ENCODE measurements at places on chromosomes 12 and 14. TPM values are rescaled to one million over a fixed set of nuclear protein-coding genes. Genes with fewer than 3 reads are reported as not detected.

AKAP6 gene
- 2.0 TPM for total RNA-seq

SUSD6 gene
- 66.6 TPM for total RNA-seq

PRPF39 gene
- total RNA-seq = 32.0 TPM

NIN gene
- total RNA-seq = 56.9 TPM

SLC38A2 gene
- 196 TPM for total RNA-seq

MIPOL1 gene
- total RNA-seq = not detected

DNA sequence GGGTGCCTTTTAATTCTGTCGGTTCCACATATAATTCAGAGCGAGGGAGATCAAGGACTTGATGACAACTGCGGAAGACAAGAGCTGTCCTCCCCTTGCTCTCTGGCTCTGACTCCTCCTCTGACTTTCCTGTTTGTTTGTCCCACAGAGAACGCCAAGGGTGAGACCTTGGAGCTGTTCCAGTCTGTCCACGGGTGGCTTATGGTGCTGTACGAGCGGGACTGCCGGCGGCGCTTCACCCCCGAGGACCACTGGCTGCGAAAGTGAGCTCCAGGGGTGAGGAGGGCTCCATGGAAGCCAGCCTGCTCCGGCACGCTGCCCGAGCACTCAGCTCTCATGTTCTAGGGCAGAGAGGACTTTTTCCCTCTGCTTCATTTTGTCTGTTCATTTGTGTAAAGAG lies 32.8 kb downstream of the UBE3B start:
- no peak overlapping the region for H3K4me3 ChIP-seq
- H3K36me3 ChIP-seq = peaks cover 39% of the 10 kb centered on the region
- no peak for DNase-seq
- H3K4me1 ChIP-seq = no peaks in the 10 kb centered on the region
- H3K27ac ChIP-seq = no peak overlapping the region

DNA sequence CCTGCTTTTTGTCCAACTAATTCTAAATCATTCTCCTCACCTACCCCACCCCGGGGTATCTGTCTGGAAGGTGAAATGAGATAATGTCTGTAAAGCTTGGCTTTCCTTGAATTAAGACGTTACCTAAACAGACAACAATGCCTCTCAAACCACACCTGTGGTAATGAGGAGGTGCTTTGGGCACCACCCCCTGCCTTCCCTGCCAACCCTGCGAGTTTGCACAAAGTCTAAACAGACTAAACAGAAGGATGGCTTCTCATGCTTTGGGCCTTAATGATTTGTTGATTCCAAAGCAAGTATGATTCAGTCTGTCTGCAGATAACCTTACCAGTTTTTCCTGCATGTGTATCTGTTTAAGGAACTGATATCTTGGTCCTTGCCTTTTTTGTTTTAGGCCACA lies 82.4 kb downstream of the ZFC3H1 start:
- no peaks in the 10 kb centered on the region for H3K27me3 ChIP-seq
- no peaks in the 10 kb centered on the region for H3K36me3 ChIP-seq
- H3K4me1 ChIP-seq = no peaks in the 10 kb centered on the region
- no peak overlapping the region for H3K27ac ChIP-seq

DNA sequence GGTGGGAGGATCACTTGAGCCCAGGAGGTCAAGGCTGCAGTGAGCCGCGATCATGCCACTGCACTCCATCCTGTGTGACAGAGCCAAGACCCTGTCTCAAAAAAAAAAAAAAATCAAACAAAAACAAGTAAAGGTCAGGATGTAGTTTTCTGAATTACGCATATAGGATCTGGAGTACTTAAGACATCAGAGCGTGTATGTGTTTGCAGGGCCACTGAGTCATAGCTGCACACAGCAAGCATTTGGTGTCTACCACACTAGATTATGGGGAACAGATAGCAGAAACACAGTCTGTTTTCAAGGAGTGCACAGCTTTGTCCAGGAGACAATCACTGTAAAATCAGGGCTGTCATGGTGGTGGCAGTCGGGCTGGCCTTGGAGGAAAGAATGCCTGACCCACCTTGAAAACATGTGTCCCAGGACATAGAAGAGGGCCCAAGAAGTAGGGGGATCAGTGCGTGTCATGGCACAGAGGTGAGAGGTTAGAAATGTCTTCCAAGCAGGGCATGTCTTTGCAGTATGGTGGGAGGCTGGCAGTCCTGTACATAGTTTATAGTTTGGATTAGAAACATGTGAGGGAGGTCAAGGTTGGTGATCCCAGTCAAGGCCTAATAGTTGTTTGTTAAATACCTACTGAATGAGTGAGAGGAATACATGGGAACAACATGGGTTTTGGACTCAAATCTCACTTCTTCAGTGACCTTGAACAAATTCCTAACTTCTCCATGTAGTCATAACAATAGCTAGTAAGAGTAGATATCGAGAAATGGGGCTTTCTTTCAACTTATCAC lies 23.6 kb upstream of the C12orf71 start:
- no peak for DNase-seq
- H3K4me3 ChIP-seq = no peak overlapping the region
- H3K36me3 ChIP-seq = no peaks in the 10 kb centered on the region
- peaks cover 8% of the 10 kb centered on the region for H3K4me1 ChIP-seq
- no peak overlapping the region for H3K27ac ChIP-seq
- H3K27me3 ChIP-seq = no peaks in the 10 kb centered on the region

DNA sequence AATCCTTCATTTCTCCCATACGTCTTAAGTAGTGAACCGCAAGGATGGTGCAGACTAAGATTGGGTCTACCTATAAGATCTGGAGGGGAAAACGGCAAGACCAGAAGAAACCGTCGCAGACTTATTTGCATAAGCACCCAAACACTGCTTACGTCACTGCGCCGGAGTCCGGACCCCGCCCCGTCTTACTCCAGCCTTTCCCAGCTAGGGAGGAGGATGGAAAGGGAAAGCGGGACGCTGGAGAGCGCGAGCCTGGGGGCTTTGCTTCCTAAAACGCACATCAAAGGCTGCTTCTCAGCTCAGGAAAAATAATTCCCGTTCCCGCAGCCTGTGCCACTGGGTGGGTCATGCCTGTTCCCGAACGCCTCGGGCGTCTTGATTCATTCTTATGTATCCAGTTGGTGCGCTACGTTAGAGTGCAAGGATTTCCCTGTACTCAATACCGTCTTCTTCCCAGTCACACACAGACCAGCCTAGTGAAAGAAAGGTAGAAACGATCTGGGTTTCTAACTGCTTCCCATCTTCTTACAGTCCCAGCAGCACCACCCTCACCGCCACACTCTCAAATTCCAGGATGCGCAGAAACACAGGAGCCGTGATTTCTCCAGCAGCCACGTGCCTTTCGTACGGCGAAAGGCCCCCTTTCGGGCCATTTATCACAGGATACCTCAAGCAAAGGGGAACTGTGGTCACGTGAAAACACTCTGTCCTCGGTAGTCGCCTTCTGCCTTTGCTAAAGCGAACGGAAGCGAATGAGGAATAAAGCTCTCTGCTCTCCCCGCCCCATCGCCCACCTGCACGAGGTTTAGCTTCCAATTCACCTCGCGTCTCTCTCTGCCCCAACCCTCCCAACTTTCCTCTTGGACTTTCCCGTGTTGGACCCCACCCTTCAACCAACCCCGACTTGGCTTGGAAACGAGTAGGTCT lies 1.1 kb downstream of the SLC6A15 start:
- peaks cover 37% of the 10 kb centered on the region for H3K27me3 ChIP-seq
- peak; percentile 5 for DNase-seq

DNA sequence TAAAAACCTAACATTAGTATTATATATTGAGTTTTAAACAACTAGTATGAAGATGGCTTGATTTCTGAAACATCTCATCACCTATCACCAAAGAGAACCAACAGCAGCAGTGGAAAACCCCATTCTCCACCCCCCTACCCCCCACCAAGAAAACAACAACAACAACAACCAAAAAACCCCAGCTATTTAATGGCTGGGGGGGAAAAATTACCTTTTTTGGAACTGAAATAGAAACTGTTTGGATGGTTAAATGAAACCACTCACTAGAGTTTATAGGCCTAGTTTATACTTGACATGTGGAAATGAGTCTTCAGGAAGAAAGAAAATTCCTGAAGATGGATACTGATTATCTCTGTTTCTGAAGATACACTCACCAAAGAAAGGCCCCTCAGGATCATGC lies 30.3 kb downstream of the PPP2R5E start:
- no peak for DNase-seq
- peaks cover 6% of the 10 kb centered on the region for H3K36me3 ChIP-seq
- peaks cover 60% of the 10 kb centered on the region for H3K4me1 ChIP-seq
- no peaks in the 10 kb centered on the region for H3K27me3 ChIP-seq
